ENCODE measurements at places on chromosomes 3 and 15. TPM values are rescaled to one million over a fixed set of nuclear protein-coding genes. Genes with fewer than 3 reads are reported as not detected.

DNA sequence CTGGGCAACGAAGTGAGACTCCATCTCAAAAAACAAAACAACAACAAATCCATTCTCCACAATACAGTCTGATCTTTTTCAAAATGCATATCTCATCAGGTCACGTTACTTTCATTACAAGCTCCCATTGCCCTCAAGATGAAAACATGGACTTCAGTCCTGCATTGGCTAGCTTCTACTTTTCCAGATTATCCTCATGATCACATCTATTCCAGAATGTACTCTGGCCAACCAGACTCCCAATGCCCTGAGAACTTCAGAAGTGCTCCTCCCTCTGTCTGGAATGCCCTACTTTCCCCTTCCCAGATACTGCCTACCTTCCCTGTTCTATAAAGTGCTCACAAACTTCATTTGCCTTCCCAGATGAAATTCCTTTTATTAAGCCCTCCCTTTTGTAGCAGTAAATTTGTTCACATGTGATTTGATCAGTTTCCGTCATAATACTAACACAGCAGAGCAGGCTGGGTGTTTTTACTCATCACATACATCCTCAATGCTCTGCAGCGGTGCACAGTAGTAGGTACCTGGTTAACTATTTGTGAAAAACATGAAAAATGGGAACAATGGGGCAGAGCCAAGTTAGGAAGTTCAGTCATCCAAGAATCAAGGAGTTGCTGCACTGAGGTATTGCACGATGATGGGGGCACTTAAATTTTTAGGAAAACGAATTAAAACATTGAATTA lies 5.3 kb downstream of the RPL22L1 start:
- no peak for DNase-seq

GRCh38 chr3:171950373-171950772 lies 89.0 kb upstream of the FNDC3B start:
- DNase-seq, result no peak

DNA sequence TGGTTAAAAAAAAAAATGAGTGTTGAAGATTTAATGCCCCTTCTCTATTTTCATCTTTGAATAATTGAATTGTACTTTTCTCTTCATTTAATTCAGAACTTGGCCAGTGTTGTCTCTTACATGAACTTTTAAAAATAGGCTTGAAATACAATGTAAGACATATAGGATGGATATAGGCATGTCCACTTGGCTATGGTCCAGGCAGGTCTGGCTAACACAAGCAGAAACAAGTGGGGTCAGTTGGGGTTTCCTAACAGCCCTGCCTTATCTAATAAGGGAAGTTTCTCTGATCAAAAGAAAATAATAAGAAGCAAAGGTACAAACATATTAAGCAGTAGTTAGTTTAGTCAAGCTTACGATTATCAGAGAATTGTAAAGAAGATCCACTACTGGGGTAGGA lies 19.1 kb upstream of the PAK6 start:
- no peak for DNase-seq

GRCh38 chr3:58570851-58571250 lies 6.3 kb downstream of the FAM107A start:
- no peak for DNase-seq

PRR20G gene
- polyA plus RNA-seq, result not detected

GUCA1C gene
- polyA plus RNA-seq, result not detected

PPM1L gene
- 1.8 TPM for polyA plus RNA-seq

WWTR1 gene
- polyA plus RNA-seq, result 0.41 TPM

SIDT1 gene
- 12.1 TPM for polyA plus RNA-seq
